ENCODE measurements at places on chromosomes 2 and 18.

DNA sequence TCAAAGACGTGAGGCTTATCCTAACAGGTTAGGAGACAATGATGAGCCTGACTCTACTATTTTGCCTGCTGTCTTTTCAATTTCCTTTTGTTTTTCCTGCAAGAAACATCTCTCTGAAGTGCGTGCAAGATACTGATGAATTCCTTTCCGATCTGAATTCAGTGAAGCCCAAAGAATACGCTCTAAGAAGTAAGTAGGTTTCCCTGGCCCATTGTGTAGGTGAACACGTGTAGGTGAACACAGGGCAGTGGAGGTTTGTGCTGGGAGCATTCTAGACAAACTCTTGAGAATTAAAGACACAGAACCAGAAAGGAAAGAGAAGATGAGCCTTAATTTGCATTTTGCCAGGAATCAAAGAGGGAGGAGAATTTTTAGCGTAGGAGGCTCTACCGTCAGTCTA, 132.0 kb downstream of the ZNF532 start:
- no peak for DNase-seq

DNA sequence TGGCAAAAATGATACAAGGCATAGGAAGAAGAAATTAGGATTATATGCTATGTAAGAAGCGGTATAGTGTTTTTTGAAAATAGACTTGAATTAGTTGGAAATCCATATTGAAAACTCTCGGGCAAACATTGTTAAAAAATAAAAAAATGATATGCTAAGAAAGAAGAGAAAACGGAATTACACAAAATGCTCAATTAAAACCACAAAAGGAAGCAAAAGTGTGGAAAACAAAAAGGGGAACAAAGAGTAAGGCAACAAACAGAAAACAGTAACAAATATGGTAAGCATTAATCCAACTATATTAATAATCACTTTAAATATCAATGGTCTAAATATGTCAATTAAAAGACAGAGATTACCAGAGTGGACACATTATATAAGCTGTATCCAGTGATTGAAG, 58.4 kb downstream of the TXNL1 start:
- no peak for DNase-seq

- DNase-seq: no peak
Observed at GRCh38 chr18:38032516-38032915, 466.9 kb upstream of the CELF4 start.

DNA sequence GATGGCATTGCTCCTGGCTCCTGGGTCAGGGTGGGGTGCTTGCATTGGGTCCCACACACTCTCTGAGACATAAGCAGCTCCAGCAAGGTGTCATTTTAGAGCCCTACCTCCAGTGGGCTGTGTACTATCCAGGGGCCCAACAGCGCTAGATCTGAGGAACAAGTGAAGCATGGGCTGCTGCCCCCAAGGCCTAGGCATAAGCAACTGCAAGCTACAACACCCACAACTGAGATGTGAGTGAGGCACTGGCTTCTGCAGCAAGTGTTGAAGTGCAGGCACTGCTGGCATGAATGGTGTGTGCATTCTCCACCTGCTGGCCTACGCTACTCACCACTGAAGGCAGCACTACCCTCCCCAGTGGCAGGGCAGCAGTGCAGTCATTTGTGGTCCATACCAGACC, 81.0 kb upstream of the STK39 start:
- no peak for DNase-seq

DNA sequence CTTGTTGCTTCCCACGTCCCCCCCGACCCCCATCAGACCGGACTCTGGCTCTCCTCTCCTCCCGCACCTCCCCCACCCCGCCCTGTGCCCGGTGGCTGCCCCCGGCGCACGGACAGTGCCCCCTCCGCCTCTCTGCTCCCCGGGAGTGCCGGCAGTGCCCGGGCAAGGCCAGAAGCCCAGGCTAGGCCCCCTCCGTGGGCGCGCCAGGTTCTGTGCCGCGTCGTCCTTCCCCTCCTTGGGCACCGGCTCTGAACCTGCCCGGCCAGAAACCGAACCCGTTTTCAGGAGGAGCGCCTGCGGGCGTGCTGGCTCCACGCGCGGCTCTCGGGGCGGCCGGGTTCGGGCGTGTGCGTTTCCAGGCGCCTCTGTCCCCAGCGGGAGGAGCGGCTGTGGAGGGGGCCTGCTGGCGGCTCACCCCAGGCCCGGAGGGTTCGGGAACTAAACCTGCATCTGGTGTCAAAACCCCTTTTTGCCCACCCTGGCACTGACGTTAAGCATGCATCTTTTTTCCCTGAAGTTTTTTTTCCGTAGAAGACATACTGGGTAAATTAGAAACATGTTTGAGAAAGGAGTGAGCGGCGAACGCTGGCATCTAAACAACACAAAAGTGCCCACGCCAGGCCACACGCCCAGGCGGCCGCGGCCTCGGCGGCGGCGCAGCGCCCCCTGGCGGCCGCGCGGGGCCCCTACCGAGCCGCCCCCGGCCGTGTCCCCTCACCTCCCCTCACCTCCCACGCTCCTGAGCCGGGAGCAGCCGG, 123.9 kb upstream of the SLC1A4 start:
- peak; percentile 68 for DNase-seq

DNA sequence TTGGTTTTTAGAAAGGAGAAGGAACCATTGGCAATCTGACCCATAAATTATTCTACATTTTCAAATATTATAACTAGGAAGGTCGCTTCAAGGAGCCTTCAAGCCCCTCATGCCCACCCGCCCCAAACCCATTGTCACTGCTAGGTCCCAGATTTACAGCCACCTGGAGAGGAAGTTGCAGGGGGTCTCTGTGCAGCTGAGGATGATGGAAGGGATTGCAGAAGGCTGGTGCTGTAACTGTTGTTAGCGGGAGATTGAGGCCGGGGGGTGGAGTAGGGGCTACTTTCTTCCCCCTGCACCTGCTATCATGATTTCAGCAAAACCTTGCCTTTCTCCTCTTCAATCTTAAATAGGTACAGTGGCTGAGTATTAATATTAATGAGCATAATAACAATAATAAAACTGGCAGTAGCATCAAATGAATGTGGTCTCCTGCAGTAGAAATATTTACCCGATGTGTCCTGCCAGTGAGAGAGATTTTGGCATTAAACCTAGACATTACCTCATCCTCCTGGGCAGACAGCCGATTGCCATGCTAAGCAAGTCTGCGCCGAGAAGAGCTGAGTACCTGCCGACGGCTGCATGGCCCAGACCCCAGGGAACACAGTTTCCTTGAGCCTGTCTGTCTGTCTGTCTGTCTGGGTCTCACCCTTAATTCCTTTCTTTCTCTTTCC, 225.4 kb downstream of the FAM210A start:
- DNase-seq: peak; percentile 16

GRCh38 chr2:43121580-43122314, 104.7 kb downstream of the ZFP36L2 start:
- no peak for DNase-seq

GRCh38 chr2:205527801-205528200, 154.5 kb upstream of the NRP2 start:
- peak; percentile 8 for DNase-seq

DNA sequence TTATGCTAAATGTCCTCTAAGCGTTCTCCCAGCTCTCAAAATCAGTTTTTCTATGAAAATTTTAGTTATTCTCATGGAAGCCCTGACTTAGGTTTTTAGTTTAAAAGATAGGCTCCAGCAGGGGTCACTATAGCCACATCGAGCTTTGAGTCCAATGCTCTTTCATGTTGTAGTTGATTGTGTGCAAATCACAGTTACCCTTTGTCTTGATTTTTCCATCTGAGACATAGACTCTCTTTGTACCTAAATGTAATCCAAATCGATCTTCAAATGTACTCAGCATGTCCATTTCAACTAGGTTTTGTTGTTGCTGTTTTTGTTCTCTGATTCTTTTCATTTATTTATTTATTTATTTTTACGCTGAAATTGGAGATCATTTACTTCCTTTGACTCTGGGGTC, 26.4 kb upstream of the MSTN start:
- DNase-seq: peak; percentile 69

GRCh38 chr2:39991298-39991697, 212.2 kb upstream of the THUMPD2 start:
- DNase-seq: peak; percentile 56

All from EL (cell line).